ENCODE measurements at places on chromosomes 12 and 14. TPM values are rescaled to one million over a fixed set of nuclear protein-coding genes. Genes with fewer than 3 reads are reported as not detected.

- H3K27ac ChIP-seq, result no peak overlapping the region
- no peak for DNase-seq
- no peaks in the 10 kb centered on the region for H3K27me3 ChIP-seq
- H3K4me3 ChIP-seq, result no peak overlapping the region
- no peaks in the 10 kb centered on the region for H3K36me3 ChIP-seq
- peaks cover 9% of the 10 kb centered on the region for H3K4me1 ChIP-seq
These were observed 9.6 kb upstream of the SMARCC2 start for GRCh38 chr12:56198836-56199235.

GRCh38 chr14:69191340-69192111, at the start of gene EXD2:
TSS of gene EXD2 (plus strand) at chr14:69191498. CDS start at chr14:69209471, 17,973 bp downstream.
- peak within 1 kb of the TSS; percentile 24 for H3K27ac ChIP-seq
- peak within 1 kb of the TSS; percentile 99 for H3K4me3 ChIP-seq
- peak; percentile 88 for DNase-seq
- H3K36me3 ChIP-seq, result no peaks in the 10 kb centered on the region

DNA sequence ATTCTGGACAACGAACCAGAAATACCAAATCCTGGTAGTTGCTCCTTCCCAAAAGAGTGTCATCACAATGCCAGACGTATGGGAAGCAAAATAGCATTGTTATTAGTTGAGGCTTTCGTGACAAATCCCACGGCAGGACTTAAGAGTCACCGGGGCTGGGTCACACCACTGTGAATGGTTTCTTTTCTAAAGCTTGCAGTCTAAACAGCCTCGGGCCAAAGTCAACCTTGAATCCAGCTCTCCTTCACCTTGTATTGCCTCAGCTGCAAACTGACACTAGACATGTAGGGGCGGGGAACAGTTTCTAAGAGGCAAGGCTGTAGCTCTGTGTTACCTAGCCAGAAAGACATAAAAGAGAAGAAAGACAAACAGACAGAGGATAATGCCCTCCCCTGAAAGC, 734.8 kb downstream of the MED13L start:
- no peak for DNase-seq
- H3K27me3 ChIP-seq, result no peaks in the 10 kb centered on the region
- no peaks in the 10 kb centered on the region for H3K4me1 ChIP-seq
- H3K36me3 ChIP-seq, result no peaks in the 10 kb centered on the region

KRT82 gene
- not detected for total RNA-seq

AJUBA gene
- total RNA-seq, result 74.9 TPM

GRCh38 chr12:106960443-106960842, 4.7 kb downstream of the TMEM263 start:
- H3K4me3 ChIP-seq, result no peak overlapping the region
- H3K27ac ChIP-seq, result no peak overlapping the region
- H3K27me3 ChIP-seq, result no peaks in the 10 kb centered on the region

DNA sequence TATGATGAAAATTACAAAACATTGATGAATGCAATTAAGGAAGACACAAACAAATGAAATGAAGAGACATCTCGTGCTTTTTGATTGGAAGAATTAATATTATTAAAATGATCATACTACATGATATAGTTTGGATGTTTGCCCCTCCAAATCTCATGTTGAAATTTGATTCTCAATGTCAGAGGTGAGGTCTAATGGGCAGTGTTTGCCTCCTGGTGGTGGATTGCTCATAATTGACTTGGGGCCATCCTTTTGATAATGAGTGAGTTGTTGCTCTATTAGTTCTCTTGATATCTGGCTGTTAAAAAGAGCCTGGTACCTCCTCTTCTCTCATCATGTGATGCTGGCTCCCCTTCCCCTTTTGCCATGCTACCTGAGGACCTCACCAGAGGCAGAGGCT, 56.7 kb downstream of the CD163L1 start:
- H3K27me3 ChIP-seq, result no peaks in the 10 kb centered on the region
- no peaks in the 10 kb centered on the region for H3K4me1 ChIP-seq
- no peak overlapping the region for H3K4me3 ChIP-seq

GRCh38 chr12:51511546-51512260, 79.3 kb upstream of the SCN8A start:
- DNase-seq, result no peak
- no peaks in the 10 kb centered on the region for H3K4me1 ChIP-seq
- H3K4me3 ChIP-seq, result no peak overlapping the region

C14orf39 gene
- total RNA-seq, result 0.29 TPM

GRCh38 chr14:91143862-91144261, 30.0 kb downstream of the DGLUCY start:
- peaks cover 15% of the 10 kb centered on the region for H3K4me1 ChIP-seq
- no peaks in the 10 kb centered on the region for H3K27me3 ChIP-seq
- H3K36me3 ChIP-seq, result peaks cover 12% of the 10 kb centered on the region
- H3K27ac ChIP-seq, result peak overlapping the region; percentile 41
- DNase-seq, result peak; percentile 69
- no peak overlapping the region for H3K4me3 ChIP-seq

- no peaks in the 10 kb centered on the region for H3K27me3 ChIP-seq
- peaks cover 24% of the 10 kb centered on the region for H3K4me1 ChIP-seq
- no peak overlapping the region for H3K27ac ChIP-seq
- peak; percentile 58 for DNase-seq
- no peak overlapping the region for H3K4me3 ChIP-seq
- H3K36me3 ChIP-seq, result no peaks in the 10 kb centered on the region
These were observed 71.7 kb upstream of the ETV6 start for GRCh38 chr12:11577658-11578260.

DNA sequence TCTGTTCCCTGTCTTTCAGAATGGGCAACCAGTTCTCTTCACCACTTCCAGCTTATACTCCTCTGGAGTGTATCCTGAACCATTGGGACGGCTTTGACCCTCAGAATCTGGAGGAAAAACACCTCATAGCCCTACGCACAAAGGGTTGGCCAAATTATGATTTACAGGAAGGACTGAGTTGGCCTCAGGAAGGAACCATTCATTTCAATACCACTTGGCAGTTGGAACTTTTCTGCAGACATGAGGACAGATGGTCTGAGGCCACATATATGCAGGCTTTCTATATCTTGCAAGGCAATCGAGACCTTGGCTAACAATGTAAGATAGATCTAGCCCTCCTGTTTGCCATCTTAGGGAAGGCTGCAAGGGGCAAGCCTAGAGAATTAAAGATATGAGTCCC, 24.0 kb downstream of the CLECL1 start:
- H3K4me1 ChIP-seq, result no peaks in the 10 kb centered on the region
- H3K27ac ChIP-seq, result no peak overlapping the region
- no peak overlapping the region for H3K4me3 ChIP-seq
- H3K27me3 ChIP-seq, result no peaks in the 10 kb centered on the region
- no peaks in the 10 kb centered on the region for H3K36me3 ChIP-seq

All from osteoblast (primary cell).